ENCODE measurements at places on chromosomes 2 and 18.
A peak's percentile ranks its signal among the peaks of the same experiment; 100 is the strongest.

- peak; percentile 23 for DNase-seq
Observed at GRCh38 chr2:109613081-109613921, 465 bp downstream of the SEPTIN10 start.

GRCh38 chr2:121172456-121172855 lies 112.5 kb downstream of the TFCP2L1 start:
- DNase-seq = no peak

DNA sequence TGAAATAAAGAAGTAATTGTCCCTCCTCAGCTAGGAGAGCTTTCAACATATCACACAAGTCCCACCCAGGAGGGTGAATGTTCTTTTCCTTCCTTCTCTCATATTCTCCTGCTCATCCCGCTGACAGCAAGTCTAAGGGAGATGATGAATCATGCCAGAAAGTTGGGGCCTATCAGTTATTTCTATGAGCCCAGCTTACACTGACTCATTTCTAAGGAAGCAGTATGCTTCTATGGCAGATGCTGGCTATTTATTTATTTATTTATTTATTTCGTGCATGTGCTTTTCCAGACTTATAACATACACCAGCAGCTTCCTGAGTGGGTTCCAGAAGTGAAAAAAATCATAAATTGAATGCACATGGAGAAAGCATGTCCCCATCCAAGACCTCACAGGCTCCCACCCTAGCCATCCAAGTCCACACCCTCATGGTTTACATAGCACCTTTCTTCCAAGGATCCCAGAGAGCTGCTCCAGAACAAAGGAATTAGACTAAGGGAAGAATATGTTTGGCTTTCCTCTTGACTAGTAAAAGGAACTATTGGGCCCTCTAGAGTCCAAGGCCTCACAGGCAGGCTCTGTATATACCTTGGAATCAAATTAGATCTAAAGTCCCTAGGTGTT lies 1074.2 kb upstream of the ZEB2 start:
- DNase-seq = no peak

DNA sequence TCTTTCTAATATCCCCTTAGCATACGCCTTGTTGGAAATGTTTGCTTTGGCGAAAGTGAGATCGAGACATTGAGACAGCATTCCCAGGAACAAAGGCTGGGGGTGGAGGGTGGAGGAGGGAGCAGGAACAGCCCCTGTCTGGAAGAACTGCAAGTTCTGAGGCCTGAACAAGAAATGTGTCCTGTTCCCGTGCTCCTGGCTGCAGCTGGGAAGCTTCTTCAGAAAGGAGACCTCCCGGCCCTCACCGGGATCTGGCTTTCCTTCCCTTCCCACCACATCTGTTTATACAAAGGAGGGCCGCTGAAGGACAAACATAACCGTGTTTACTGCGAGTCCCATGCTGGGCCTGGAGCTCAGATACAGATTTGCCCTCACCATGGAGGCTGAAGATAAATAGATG lies 35.9 kb downstream of the AFF3 start:
- peak; percentile 20 for DNase-seq

- DNase-seq = no peak
Observed at GRCh38 chr2:7111626-7112025, 194.4 kb downstream of the RNF144A start.

DNA sequence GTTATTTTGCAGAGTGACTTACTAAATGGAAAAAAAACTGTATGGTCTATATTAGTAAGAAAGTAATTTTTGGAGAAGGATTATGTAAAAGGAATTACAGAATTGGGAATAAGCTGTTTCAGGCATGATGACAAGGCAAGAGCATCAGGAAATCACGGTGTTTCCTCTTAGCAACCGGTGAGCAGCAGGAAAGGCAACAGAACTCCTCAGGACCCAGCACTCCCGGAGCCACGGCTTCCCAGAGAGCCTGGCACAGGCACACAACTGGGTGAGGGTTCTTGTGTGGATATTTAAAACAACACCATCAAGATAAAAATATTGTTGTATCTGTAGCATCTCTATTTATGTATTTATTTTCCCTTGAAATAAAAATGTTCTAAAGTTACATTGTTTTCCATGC lies 34.4 kb downstream of the CYP27C1 start:
- no peak for DNase-seq

DNA sequence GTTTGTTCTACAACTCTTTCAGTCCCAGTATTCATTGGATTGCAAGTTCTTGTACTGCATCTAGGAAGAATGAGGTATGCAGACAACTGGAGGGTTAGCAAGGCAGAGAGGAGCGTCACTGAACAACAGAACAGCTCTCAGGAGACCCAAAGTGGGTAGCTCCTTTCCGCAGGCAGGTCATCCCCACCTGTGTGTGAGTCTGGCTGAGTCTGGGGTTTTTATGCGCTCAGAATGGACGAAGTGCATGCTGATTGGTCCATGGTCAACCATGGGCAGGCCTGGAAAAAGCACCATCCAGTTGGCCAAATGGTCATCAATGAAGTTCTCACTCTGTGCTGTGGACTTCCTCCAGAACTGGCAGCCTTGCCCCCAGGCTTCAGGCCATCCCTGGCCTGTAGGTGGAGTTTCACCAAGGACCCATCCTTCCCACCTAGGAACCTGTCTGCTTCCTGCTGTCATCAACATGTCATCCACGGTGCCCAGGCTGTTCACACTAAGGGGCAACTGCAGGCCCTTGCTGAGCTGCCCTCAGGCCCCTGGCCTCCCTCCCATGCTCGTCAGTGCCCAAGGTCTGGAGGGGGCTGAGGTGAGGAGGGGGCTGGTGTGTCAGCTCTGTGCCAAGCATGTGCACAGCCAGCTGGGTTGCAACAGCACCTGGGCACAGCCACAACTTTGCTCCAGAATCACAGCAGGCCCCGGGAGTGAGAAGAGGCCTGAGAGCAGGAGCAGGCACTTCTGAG lies 11.1 kb upstream of the TFCP2L1 start:
- no peak for DNase-seq

GRCh38 chr2:136381722-136382633 lies 264.0 kb upstream of the CXCR4 start:
- no peak for DNase-seq

DNA sequence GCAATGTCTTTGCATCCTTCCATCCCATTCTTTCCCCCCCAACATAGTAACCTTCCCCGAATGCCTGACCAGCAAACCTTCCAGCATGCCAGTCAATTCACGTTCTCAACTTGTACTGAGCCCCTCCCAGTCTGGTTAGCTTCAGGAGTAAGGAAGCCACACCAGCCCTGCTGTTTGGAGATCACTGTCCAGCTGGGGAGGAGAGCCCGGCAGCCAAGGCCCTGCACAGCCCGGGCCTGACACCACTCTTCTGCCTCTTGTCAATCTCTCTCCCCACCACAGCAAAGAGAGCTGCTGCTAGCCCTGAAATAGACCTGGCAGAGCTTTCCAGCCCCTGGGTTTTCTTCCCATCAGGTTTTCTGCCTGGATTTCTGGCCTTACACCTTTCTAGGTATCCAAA lies 185.8 kb upstream of the ID2 start:
- DNase-seq = no peak

DNA sequence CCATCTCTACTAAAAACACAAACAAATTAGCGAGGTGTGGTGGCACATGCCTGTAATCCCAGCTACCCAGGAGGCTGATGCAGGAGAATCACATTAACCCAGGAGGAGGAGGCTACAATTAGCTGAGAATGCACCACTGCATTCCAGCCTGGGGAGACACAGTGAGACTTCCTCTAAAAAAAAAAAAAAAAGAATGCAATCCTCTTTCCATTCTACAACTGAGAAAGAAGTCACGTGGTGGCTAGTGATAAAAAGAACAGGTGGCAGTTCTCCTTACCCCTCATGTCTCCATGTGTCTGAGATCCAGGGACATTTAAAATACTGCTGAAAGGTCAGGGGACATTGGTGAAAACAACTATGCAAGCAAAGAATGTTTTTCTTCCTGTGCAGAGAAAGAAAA lies 24.4 kb upstream of the GPR39 start:
- DNase-seq = no peak

DNA sequence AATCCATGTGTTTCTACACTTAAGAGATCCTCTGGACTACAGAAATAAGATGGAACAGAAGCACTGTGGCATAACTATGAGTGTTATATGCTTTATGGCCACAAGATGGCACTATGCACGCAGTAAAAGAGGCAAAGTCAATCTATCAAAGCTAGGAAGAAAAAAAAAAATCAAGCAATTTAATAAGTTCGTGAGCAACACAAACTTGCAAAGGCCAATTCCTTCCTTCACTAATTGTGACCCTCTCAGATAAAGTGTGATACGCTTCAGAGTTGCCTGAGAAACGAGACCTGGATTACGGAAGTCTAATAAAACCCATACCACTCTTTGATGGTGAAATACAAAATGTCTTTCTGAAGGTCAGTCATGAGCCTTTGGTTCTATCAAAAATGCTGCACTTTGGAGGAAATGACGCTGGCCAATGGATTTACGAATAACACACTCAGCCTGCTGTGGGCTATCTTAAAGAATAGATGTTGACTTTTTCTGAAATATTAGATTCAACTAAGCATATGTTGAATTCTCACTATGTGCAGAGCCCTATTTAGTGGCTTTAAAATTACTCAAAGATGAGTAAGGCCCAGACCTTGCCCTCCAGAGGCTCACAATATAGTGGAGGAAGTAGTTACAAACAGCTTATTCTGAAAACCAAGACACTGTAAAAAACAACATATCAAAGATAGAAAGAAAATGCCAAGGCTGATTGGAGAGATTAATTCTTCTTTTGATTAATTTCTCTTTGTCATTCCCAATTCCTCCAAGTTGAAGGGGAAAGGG lies 35.5 kb upstream of the TTR start:
- DNase-seq = peak; percentile 73

- DNase-seq = no peak
Observed at GRCh38 chr2:156908825-156909224, 348.7 kb upstream of the GALNT5 start.

DNA sequence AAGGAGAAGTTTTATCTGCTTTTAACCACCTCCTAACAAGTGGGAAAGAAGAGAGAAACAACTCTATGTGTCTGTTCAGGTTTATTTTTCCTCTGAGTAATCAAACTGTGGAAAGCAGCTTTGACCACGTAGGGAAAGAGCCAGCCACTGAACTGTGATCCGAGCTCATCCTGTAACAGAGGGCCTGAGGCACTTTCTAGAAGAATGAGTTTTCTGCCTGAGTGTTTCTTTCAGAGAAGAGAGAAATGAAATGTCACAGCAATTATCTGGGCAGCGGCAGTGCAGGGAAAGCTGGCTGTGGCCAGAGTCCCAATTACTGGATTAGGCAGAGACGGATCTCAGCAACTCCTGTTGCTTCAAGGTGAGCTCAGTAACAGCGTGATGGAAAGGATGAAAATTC lies 151.9 kb downstream of the CD226 start:
- DNase-seq = no peak

DNA sequence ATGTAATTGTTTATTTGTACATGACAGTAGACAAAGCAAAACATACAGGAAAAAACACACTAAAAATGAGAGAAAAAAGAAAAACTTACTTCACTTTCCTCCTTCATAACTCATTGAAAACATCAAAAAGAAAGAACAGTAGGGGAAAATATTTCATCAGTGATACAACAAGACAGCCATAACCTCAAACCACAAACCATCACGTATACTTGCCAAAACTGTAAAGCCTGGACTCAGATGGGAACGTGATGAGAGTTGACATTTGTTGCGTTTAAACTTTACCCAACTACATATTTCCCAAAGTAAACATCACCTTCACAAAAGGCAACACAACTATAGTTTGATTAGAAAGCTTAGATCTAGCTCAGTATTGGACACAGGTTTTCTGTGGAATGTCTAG lies 278.2 kb upstream of the COL3A1 start:
- no peak for DNase-seq

GRCh38 chr2:88735853-88736252 lies 44.4 kb downstream of the RPIA start:
- DNase-seq = no peak

DNA sequence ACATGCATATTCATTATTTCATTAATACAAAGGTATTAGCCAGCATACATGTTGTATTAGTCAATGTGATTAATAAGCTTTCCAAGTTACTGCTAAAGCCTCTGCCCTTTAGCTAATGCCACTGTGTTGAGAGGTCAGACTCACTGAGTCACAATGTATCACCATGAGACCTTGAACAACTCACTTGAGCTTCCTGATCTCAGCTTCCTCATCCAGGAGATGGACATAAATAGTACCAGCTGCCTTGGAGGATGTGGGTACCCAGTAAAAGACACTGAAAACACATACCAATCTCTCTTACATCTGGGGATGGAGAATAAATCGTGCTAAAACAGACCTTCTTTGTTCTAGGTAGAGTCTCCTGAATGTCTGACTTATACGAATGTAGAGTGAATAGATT lies 224.6 kb downstream of the EPHA4 start:
- no peak for DNase-seq

GRCh38 chr2:96369186-96369585 lies 33.6 kb downstream of the NCAPH start:
- no peak for DNase-seq

GRCh38 chr2:159879051-159879604 lies 81.1 kb upstream of the CD302 start:
- DNase-seq = no peak

- DNase-seq = no peak
Observed at GRCh38 chr18:55419132-55419946, 168.7 kb downstream of the TCF4 start.

- DNase-seq = no peak
Observed at GRCh38 chr2:63406641-63407040, 181.6 kb downstream of the WDPCP start.

- no peak for DNase-seq
Observed at GRCh38 chr2:217993138-217993537, 9.7 kb downstream of the TNS1 start.

GRCh38 chr2:45968946-45969584 lies 317.6 kb downstream of the PRKCE start:
- DNase-seq = no peak

GRCh38 chr2:103437161-103437560 lies 675.3 kb downstream of the TMEM182 start:
- DNase-seq = no peak

Measured in HEK293T (cell line).